ENCODE measurements at places on chromosomes 2 and 18.

GRCh38 chr2:197216361-197216979 is 94.1 kb downstream of the ANKRD44 start:
- no peak for DNase-seq

- DNase-seq = no peak
Measured at GRCh38 chr2:230269715-230270114, 44.2 kb downstream of the SP140 start.

- no peak for DNase-seq
Measured at GRCh38 chr2:188078534-188078933, 213.1 kb upstream of the GULP1 start.

GRCh38 chr18:53018791-53019190 is 678.8 kb downstream of the DCC start:
- no peak for DNase-seq

GRCh38 chr18:13165636-13166423 is 52.7 kb upstream of the LDLRAD4 start:
- no peak for DNase-seq

GRCh38 chr2:215487002-215487372 is 51.1 kb upstream of the FN1 start:
- no peak for DNase-seq

DNA sequence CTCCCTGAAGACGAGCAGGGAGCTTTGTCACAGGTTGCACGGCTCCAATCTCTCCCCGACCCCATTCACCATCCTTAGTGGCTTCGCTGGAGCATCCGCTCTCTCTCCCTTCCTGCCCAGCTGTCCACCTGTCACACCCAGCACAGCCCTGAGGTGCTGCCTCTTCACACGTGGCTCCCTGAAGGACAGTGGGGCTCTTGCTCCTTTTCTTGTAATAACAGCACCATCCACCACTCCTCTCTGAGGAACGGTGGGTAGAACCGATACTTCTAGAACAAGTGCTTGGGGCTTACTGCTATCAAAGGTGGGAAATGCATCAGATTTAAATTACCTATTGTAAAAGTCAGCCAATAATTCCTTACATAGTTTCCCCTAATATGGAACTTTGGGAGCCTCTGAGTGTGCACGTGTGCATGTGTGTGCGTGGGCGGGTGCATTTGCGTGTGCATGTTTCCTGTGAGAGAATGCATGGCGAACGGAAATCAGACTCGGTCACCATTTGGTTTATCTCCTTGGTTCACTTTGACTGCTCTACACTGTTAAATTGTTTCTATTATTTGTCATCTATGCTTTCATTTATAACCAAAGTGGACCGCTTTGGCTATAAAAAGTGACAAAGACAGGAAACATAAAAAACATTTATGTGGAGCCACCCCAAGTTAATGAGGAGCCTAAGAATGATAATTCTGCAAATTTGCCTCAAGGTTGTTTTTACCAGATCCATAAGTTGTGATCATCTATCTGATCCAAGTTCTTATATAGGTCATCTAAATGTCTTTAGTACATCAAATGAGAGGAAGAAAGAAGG is 39.1 kb downstream of the KLHL29 start:
- no peak for DNase-seq

Measured in cerebellar nuclear complex (tissue), 1 donor.